ENCODE measurements at places on chromosomes 4 and X. TPM values are rescaled to one million over a fixed set of nuclear protein-coding genes. Genes with fewer than 3 reads are reported as not detected.
A peak's percentile ranks its signal among the peaks of the same experiment; 100 is the strongest.

- no peak for DNase-seq
These were observed 857.7 kb upstream of the HS3ST1 start for GRCh38 chr4:12286351-12286750.

DNA sequence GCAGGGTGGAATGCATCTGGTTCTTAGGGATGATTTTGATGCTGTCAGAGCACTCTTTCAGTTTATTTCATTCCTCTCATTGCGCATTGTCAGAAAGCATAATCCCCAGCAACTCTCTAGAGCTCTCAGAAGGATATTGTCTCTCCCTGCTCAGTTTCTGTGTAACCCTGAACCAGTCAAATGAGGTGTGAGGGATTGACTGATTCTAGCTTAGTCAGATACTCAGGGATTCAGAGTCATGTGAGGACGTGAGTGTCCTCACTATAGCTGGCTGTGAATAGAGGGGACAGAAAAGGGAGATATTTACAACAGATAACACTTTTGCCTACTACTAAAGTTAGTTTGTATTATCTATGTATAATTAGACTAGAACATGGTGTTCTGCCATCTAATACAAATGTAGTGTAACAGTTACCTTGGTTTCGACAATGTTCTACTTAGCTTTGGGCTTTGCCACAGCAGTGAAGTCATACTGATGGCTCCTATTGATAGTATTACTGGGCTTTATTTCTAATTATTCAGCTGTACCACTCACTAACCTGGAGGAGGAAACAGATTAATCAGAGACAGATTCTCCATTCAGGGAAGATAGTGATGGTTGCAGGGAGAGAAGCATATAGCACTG lies 19.5 kb downstream of the AP1AR start:
- DNase-seq: no peak

- no peak for DNase-seq
These were observed 196.3 kb upstream of the HHIP start for GRCh38 chr4:144449611-144450010.

- no peak for DNase-seq
These were observed 35.4 kb downstream of the TMEM131L start for GRCh38 chr4:153501578-153501977.

The INTS12 gene
- total RNA-seq: 8.9 TPM

The CTSO gene
- total RNA-seq: 15.2 TPM

DNA sequence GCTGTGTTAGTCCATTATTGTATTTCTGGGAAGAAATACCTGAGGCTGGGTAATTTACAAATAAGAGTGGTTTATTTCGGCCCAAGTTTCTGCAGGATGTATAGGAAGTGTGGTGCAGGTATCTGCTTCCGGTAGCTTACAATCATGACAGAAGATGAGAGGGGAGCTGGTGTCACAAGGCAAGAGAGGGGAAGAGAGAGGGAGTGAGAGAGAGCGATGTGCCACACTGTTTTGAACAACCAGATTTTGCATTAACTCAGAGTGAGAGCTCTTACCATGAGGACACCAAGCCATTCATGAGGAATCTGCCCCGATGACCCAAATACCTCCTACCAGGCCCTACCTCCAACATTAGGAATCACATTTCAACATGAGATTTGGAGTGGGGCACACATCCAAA lies 627.6 kb upstream of the FRG1 start:
- no peak for DNase-seq

The SPACA5 gene
- not detected for total RNA-seq

The EVC2 gene
- 26.2 TPM for total RNA-seq

The FSTL5 gene
- not detected for total RNA-seq

DNA sequence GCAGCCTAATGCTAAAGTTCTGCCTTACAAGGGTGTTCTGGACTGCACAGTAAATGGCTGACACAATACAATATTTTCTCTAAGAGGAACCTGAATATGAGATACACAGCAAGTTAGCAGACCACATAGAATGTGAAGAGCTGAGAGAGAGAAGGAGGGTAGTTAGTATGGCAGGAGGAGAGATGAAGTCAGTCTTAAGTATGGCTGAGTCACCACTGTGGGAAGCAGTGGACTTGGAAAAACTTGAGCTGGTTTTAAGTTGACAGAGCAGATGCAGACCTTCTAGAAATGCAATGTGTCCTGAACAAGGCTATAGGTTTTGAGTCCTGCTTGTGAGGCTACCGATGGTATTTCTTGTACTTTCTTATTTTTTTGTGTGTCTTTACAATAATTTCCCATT lies 172.5 kb downstream of the SH2D1A start:
- DNase-seq: no peak

DNA sequence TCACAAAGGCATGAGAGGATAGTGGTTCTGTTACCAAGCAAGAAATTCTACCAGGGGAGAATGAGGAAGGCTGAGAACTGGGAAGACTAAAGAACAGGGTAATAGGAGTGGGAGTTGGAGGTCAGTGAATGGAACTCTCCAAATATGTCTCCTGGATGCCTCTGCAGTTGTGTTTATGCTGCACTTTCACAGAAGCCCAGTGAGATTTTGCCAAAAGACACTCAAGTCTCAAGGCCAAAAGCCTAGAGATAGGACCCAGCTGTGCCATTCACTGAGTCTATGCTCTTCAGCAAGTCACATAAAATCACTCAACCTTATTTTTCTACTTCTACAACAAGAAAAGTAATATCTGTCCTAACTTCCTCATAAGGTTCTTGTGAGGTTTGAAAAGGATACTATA lies 285.4 kb downstream of the UNC5C start:
- DNase-seq: no peak

DNA sequence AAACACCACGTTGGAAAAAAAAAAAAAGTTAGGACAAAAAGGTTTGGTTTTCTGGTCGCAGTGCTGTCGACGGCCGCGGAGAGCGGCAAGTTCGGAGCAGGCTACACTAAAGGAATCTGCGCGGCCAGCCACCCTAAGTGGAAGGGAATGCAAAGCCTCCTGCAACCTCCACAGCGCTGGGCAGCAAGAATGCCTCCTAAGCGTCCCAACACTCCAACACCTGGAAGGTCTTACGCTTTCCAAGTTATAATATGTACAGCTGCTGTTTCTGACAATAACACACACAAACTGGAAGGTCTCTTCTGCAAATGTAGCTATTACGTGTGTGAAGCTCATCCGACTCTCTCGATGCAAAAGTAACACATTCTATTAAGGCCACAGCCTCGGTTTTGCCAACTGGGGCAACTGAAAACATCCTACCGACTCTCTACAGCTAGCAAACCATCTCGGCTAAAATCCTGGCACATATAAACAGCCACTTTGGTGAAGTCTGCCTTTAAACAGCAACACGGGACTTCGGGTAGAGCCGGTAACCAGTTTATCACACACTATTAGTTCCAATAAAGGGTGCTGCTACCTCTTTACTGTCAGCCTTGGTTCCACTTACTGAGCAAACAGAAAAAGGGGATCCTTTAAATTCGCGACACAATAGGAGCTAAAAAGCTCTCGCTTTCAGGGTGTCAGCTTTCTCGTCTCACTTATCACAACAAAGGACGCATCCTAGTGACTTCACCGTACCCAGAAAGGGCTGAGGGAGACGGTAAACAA lies 895 bp downstream of the SMIM14 start:
- peak; percentile 75 for DNase-seq

The HS3ST1 gene
- total RNA-seq: 9.5 TPM

- no peak for DNase-seq
These were observed 24.5 kb downstream of the TMSB4X start for GRCh38 chrX:12999422-12999821.

The VCX3A gene
- total RNA-seq: not detected

The HTR2C gene
- not detected for total RNA-seq

DNA sequence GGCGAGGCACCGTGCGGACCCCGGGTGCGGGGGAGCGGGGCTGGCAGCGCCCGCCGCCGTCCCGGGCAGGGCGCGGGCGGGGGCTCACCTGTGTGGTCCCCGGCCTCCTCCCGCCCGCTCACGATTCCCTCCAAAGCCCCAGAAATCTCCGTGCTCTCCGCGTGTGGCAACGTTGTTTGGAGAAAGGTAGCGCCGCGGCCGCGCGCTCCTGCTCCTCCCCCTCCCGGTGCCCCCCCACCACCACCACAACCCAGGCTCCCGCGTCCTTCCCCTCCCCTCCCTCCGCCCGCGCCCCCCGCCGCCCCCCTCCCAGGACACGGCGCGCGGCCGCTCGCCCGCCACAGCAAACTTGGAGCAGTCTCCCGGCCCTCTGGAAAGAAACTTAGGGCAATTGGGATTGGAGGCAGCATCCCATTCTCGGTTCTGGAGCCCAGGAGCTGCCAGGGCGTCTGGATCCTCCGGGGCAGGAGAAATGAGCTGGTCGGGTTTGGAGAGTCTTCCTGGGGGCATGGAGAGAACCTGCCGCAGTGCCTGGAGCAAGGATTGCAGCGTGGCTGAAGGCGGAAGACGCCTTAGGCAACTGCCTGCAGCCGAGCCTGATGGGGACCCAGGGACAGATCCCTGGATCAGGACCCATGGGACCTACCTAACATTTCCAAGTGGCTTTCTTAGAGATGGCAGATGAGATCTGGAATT lies 855 bp downstream of the KLF3 start:
- peak; percentile 91 for DNase-seq

The SHROOM2 gene
- 6.6 TPM for total RNA-seq

The CLDN34 gene
- total RNA-seq: 0.55 TPM

DNA sequence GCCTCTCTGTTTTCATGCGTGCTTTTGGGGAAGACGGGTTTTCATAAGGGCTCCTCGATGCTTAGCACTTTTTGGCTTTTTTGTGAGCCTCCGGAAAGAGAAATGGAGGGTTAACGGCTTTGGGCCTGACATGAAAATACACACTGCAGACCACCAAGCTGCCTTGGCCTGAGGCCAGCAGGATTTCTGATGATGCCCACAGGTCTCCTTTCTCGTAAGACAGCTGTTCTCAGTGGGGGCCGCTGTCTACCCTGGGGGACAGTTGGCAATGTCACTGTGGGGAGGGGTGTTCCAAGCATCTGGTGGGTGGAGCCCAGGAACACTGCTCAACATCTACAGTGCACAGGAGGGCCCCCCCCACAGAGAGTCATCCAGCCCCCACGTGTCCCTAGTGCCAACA lies 29.4 kb upstream of the CLDN34 start:
- no peak for DNase-seq

The SUPT20HL1 gene
- total RNA-seq: not detected

- DNase-seq: no peak
These were observed 139.7 kb downstream of the ELOVL6 start for GRCh38 chr4:110058677-110059076.

The PCSK1N gene
- total RNA-seq: 7.0 TPM

- peak; percentile 89 for DNase-seq
These were observed at the start of gene STK32B for GRCh38 chr4:5051278-5052203. Gene STK32B (plus strand): TSS chr4:5051480.

The PRDM8 gene
- total RNA-seq: 1.1 TPM

GRCh38 chr4:99803566-99804101 lies 13.0 kb upstream of the DAPP1 start:
- DNase-seq: no peak

DNA sequence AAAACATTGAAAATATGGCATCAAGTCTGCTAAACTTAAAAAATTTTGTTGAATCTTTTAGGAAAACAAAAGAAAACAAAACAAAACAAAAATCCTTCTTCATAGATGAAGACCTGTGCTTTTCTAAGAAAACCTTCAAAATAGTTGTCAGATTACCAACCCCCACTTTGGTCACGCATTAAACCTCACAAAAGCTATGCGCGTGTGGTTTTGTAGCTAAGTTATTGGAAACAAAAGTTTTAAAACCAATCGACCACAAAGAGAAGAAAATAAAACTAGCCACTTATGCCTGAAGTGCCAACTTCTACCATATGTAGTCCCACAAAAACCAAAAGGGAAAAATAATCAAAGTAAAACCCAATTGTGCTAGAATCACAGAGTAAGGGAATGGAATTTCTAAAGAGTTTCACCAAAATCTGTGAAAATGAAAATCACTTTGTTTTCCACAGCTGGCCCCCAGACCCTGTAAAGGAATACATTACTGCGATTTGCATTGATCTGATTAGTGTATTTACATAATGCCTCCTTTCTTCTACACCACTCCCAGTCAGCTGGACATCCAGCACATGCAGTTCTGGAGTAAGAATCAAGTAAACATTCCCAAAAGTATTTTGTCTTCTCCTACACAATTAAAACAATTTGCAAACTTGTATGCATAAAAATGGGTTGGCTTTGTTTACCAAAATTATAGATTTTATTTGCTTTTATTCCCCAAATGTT lies 330.1 kb upstream of the DKK2 start:
- DNase-seq: no peak

DNA sequence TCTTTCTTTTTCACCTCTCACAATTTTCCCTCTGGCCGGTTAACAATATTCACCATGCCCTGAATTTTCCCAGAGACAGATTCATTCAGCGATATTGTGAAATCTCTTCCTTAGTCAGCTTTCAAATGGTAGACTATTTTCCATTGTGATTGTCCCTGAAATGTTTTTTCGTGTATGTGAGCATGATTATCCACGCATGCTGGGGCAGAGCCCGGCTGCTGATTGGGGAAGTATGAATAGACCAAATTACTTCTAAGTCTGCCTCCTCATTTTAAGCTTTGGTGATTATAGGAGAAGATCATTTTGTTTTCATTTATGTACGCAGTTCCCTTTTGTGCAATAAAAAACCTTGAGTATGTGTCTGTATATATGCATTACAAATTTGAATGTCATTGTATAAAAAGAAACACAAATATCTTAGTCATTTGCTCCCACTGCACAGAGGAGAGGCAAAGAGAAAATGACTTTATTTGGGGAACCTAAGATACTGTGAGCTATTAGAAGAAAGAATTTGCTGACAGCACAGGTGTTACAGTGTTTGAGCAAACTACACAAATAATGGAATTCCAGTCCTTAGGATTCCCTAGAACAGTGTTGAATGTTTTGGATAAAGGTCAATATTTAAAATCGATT lies 11.3 kb downstream of the DTHD1 start:
- DNase-seq: no peak

DNA sequence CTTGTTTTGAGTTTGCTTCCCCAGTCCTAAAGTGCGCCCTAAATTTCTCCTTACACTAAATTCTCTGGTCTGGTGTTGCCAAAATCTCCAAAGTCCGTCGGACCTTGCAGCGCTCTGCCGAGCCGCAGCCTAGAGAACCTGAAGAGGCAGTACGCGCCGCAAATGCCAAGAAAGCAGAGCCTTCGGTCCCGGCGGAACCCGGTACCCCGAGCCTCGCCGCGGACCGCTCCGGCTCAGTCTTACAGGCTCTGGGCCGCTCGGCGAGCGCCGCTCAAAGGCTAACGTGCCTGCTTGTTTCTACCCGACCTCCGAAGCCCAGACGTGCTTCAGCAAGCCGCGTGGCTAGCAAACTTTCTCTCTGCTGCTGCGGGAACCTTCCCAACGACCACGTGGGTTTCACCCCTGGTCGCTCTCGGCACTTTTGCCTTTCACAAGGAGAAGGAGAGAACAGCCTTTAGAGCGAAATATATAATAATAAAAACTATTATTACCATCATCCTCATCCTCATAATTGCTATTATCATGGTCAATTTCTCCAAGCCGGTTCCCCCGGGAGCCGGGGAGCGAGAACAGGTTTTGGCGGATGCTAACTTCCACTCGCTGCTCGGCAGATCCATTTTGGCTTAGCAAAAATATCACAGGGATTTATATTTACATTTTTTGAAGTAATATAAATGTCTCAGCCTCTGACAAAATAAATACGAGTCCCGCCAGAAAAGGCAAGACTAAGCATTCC lies 2.2 kb upstream of the HTR2C start:
- peak; percentile 56 for DNase-seq

- DNase-seq: no peak
These were observed 16.0 kb downstream of the ARSD start for GRCh38 chrX:2913118-2913517.

- DNase-seq: no peak
These were observed 33.1 kb upstream of the CDKN2AIP start for GRCh38 chr4:183411291-183411861.

GRCh38 chr4:124337874-124338273 lies 374.7 kb downstream of the ANKRD50 start:
- DNase-seq: peak; percentile 3

The SGMS2 gene
- total RNA-seq: 186 TPM

The CBLL2 gene
- total RNA-seq: not detected
